ENCODE measurements at places on chromosomes 11 and 22.

DNA sequence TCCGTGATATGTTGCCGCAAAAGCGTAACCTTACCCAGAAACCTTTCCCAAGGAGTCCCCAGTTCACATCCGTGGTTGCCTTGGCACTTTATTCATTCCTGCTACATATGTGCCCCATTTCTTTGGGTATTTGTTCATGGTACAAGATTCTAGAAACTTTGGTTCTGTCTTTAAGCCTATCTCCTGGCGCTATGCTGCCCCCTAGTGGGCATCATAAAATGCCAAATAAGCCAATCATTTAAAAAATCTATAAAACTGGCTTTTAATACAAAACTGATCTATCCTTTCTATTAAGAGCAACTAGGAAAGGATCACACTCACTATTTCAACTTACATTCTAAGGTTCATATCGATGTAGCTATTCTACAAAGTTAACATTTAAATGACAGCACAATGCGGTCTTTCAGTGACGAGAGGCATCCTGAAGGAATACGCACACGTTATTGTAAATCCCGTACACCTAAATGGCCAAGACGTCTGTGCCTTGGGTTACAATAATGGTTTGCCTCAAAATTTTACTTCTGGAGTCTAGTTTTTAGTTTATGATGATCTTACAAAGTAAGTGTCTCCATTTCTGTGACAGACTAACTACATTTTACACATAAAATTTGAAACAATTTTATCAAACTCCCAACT lies 16.2 kb downstream of the PIWIL3 start:
- peak; percentile 20 for DNase-seq

GRCh38 chr11:19895776-19896175 lies 183.1 kb downstream of the NAV2 start:
- DNase-seq: no peak

- DNase-seq: no peak
These were observed 1408.4 kb upstream of the RAG2 start for GRCh38 chr11:38006466-38006865.

DNA sequence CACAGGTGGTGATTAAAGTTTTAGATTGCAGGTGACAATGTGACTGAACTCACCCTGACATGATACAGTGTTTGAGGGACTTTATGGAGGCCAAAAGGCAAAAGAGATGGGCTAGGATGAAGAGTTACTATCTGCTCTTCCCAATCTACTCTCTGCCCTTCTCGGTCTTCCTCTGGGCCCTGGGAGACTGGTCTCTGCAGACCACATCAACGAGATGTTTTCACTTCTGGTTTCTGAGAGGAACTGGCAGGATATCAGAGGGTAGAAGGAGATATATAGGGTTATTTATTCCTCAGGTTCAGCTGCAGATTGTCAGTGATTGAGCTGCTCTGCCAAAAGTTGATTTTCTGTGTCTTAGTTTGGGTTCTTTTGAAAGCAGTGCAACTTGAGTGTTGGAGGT lies 32.4 kb upstream of the CD44 start:
- peak; percentile 92 for DNase-seq

DNA sequence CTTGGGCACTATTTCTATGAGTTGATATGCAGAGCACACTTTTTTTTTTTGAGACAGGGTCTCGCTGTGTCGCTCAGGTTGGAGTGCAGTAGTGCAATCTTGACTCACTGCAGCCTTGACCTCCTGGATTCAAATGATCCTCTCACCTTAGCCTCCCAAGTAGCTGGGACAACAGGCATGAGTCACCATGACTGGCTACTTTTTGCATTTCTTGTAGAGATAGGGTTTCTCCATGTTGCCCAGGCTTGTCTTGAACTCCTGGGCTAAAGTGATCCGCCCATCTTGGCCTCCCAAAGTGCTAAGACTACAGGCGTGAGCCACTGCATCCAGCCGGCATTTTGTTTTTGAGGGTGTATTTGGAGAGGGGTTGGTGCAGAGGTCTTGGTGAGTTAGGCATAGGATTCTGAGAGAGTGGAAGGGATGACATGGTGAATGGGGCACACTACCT lies 29.9 kb upstream of the MTCH2 start:
- DNase-seq: no peak

- DNase-seq: no peak
These were observed 551.3 kb downstream of the TMEM135 start for GRCh38 chr11:87589082-87589481.

GRCh38 chr11:111063726-111064517 lies 181.6 kb upstream of the POU2AF2 start:
- DNase-seq: no peak

DNA sequence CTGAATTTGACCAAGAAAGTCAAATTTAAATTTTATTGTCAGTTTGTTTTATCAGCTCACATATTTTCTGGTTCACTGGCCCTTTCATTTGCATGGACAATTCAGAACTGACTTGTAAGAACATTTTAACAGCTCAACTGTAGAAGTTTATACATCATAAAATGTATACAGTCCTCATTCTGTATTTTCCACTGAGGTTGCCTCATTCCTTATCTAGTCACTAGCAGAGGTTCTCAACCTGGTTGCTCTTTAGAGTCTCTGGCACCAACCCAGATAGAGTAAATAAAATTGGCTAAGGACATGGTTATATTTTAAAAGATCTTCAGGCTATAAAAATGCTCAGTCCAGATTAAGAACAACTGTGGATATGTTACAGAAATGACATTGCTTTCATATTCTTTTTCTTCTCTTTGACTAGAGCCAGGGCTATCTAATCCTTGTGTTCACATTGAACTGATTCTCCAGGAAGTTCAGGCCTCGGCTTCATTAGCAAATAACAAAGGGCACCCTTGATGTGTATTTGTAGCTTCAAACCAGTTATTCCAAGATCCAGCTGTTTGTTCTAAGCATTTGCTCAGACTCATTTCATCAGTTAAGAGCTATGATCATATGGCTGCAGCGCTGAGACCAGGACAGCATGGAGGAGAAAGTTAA lies 782.5 kb downstream of the ETS1 start:
- no peak for DNase-seq

GRCh38 chr11:106031936-106032335 lies 9.9 kb upstream of the MSANTD4 start:
- no peak for DNase-seq

GRCh38 chr11:107898270-107898669 lies 30.0 kb upstream of the RAB39A start:
- DNase-seq: peak; percentile 48

DNA sequence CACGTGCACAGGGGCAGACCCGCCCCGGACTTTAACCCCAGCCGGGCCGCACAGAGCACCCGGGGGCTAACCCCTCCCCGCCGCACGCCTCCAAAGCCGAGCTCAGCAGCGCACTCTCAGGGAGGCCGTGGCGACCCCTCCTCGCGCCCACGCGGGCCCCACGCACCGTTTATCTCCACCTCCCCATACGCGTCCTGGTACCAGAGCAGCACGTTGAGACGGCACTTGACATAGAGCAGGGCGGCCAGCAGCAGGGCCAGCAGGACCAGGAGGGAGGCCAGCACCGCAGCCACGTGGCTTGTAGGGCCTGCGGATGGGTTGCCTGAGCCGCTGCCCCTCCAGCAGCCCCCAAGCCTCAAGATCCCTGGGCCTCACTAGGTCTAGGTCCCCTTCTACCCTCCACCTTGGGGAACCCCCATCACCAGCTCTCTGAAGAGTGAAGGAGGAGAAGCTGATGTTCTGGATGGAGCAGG lies 7.1 kb downstream of the SIGIRR start:
- no peak for DNase-seq

GRCh38 chr22:37400719-37401118 lies 26.6 kb downstream of the ELFN2 start:
- no peak for DNase-seq

DNA sequence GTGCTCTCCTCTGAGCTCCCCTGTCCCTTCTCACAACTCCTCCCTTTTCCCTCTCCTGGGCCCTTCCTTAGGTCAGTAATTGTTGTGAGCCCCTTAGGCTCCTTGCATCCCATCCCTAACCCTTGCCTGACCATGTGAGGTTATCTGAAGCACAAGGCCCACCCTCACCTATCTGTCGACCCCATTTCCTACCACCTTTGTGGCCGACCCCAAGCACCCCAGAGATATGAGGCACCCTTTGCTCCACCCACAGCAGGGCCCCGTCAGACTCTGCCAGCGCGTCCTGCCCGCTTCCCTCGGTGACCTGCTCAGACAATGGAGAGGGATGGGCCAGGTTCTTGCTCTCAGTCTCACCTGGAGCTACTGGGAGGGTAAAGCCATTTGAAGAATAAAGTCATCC lies 1.3 kb downstream of the GNG3 start:
- DNase-seq: no peak

- DNase-seq: no peak
These were observed 103.9 kb downstream of the TENM4 start for GRCh38 chr11:79336797-79337517.

DNA sequence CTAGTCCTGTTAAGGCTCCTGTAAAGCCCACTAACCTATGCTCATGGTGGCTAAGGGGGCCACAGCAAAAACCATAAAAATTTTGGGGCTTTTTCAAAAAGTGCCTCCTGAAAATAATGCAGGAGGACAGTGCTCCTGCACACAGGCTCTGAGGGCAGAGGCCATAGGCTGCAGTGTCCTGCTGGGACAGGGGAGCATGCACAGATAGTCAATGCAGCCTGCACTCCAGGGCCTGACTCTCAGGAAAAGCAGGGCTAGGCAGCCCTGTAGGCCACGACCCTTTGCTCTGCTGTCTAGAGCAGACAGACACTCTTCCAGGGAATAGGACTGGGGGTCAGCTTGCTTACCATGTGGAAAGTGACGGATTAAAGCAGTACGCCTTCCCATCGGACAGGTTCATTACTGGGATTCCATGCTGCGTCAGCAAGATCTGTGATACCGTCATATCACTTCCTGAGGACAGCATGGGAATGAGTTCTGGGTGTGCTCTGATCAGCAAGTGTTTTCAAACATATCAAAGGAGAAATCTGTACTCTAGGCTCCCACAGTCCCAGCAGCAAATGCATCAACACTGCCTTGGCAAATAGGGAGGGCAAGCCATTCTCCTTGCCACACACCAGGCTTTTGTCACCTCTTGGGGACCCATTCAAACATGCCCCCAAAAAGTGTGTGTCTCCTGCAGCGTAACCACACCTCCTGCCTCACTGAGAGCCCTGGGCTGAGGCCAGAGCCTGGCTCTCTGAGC lies 64.1 kb upstream of the CLTCL1 start:
- no peak for DNase-seq

DNA sequence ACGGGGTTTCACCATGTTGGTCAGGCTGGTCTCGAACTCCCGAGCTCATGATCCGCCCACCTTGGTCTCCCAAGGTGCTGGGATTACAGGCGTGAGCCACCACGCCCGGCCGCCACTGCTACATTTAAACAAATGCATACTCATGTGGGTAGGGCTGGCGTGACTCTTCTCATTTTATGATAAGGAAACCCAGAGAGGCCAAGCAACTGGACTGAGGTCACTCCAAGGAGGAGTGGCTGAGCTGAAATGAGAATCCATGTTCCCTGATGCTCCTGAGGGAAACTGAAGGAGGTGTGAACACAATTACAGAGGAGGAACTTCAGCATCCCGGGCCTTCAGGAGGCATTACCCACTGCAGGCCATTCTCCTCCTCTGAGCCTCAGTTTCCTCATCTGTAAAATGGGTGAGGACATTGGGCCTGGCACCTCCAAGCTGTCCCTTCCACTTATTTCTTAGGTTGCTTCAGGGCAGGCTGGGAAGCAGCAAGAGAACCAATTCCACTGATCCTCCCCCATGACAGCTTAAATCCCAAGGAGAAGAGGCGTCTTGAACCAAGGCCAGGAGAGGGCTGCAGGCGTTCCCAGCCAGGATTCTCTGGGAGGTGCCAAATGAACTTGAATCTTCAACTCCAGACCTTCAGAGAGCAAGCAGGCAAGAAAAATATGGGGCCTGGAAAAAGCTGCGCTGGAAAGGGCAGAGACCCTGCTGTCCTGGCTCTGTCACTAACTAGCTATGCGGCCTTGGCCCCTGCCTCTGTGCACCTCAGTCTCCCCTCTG lies 2.9 kb downstream of the TST start:
- DNase-seq: no peak

DNA sequence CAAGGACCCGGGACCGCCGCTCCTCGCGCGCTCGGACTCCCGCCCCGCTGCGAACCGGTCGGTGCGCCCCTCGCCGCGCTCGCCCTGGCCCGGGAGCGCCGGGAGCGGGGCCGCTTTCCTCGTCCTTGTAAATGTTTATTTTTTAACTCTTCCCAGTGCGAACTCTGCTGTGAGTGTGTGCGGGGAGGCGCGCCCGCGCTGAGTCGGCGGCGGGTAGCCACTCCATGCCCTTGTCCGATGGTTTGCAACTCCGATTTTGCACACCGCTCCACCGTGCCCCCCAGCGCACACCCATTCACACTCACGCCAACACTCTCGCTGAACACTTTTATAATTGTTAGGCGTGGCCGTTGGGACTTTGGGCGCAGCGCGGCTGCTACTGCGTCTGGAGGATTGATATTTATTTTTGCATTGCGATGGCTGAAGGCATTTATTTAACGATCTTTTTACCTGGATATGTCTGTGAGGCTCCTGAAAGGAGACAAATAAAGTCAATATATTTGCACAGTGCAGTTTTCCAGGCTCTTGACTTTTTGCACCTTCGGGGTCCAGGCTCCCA lies 1.0 kb downstream of the C11orf96 start:
- no peak for DNase-seq

GRCh38 chr11:17063171-17064002 lies 14.1 kb downstream of the RPS13 start:
- peak; percentile 36 for DNase-seq

- no peak for DNase-seq
These were observed 153.8 kb upstream of the ZBED5 start for GRCh38 chr11:11011617-11012016.

DNA sequence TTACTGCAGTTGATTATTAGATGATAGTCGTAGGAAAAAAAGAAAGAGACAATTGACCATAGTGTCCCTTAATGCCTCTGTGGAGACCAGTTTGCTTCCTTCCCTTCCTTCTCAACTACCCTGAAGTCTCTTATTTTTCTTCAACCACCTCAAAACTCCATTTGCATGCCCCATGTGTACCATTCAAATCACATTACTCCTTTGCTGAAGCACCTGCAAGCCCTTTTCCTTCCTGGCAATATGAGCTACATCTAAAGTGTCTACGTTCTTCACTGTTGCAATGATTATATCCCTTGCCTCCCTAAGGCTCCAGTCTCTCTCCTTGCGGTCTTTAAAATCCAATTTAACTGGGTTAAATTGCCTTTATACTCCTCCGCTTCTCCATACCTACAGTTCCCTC lies 867.4 kb upstream of the API5 start:
- no peak for DNase-seq

GRCh38 chr22:46609724-46610201 lies 10.4 kb upstream of the GRAMD4 start:
- no peak for DNase-seq

Data from MV-4-11 (cell line).